Mesenchymal stem cell (in vitro differentiated cells and primary cell): ENCODE measurements at places on chromosomes 13 and 19.

DNA sequence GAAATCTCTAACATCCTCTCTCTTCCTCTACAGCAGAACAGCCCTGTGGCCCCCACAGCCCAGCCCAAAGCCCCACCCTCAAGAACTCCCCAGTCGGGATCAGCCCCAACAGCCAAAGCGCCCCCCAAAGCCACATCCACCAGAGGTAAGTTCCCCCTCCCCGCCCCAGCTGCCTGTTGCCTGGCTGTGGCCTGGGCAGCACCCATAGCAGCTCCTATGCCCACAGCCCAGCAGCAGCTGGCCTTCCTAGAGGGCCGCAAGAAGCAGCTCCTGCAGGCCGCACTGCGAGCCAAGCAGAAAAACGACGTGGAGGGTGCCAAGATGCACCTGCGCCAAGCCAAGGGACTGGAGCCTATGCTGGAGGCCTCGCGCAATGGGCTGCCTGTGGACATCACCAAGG lies 14.5 kb downstream of the CC2D1A start:
- H3K27ac ChIP-seq: no peak overlapping the region
- peaks cover 70% of the 10 kb centered on the region for H3K36me3 ChIP-seq
- H3K27me3 ChIP-seq: no peaks in the 10 kb centered on the region
- no peaks in the 10 kb centered on the region for H3K4me1 ChIP-seq

DNA sequence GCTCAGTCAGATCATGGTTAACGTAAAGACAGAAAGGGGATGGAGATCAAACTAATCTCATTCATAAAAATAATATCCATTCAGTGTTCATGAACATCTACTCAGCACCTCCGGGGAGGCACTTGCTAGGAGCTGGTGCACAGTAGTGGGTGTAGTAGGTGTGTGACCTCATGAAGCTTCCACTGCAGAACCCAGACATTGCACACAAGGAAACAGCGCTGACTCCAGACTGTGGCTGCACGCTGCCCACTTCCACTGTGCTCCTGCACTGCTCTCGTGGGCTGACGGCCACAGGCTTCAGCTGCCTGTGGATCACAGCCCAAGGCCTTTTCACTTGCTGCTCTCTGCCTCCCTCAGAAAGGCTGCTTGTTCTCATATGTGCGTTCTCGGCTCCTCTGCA lies 214.4 kb upstream of the ZNF507 start:
- no peaks in the 10 kb centered on the region for H3K4me1 ChIP-seq
- no peaks in the 10 kb centered on the region for H3K36me3 ChIP-seq
- H3K4me3 ChIP-seq: no peak overlapping the region
- peaks cover 5% of the 10 kb centered on the region for H3K27me3 ChIP-seq

- H3K4me3 ChIP-seq: no peak overlapping the region
- no peak for DNase-seq
- H3K27ac ChIP-seq: no peak overlapping the region
- H3K36me3 ChIP-seq: no peaks in the 10 kb centered on the region
- H3K27me3 ChIP-seq: no peaks in the 10 kb centered on the region
These were observed 711.8 kb downstream of the UQCRFS1 start for GRCh38 chr19:28500982-28501630.

DNA sequence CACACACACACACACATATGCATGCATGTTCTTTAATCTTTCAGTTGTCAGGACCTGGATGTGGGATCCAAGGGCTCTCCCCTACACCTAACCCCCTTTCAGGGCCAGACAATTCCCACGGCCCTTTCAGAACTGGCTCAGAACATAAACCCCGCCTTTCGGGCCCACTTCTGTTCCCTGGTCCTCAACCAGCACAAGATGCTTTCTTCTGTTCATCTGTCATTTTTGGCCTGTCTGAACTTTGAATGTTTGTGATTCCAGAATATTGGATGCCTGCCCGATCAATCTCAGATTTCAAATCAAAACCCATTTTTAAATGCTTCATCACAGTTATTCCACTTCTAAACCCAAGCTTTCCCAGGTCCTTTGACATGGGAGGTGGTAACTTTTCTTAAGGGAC lies 167.3 kb downstream of the USP12 start:
- H3K27ac ChIP-seq: no peak overlapping the region
- H3K4me3 ChIP-seq: no peak overlapping the region
- H3K4me1 ChIP-seq: peaks cover 18% of the 10 kb centered on the region
- no peak for DNase-seq

DNA sequence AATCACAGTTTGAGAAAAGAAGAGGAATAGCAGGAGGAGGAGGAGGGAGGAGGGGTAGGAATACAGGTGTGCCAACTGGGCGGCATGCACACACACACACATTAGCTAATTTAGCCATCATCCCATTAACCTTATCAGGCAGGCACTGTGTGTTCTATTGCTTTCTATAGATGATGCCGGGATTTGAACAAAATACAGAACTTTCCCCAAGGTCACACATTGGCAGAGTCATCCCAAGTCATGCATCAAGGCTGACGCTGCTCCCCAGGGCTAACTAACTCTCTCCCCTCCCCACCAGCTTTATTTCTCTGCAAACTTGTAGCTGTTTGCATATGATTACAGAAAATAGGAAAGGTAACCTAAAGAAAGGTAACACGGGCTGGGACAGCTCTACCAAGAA lies 83.0 kb downstream of the NUFIP1 start:
- H3K27ac ChIP-seq: no peak overlapping the region
- H3K4me3 ChIP-seq: no peak overlapping the region
- no peaks in the 10 kb centered on the region for H3K27me3 ChIP-seq
- H3K4me1 ChIP-seq: peaks cover 5% of the 10 kb centered on the region
- DNase-seq: no peak
- H3K36me3 ChIP-seq: no peaks in the 10 kb centered on the region

DNA sequence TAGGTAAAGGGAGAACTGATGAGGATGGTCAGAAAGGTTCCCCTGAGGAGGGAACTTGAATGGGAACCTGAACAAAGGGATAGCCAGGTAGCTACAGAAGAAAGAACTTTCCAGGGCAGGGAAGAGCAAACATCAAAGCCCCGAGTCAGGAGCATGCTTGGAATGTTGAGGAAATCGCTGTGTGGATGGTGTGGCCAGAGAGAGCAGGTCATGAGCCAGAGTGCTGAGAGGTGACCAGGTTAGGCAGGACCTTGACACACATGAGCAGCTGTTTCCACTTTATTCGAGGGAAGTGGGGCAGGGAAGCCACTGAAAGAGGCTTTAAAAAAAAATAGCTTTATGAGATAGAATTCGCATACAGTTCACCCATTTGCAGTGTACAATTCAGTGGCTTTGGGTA lies 4.4 kb downstream of the RAB8A start:
- no peak for DNase-seq
- H3K27me3 ChIP-seq: no peaks in the 10 kb centered on the region
- H3K36me3 ChIP-seq: peaks cover 44% of the 10 kb centered on the region

DNA sequence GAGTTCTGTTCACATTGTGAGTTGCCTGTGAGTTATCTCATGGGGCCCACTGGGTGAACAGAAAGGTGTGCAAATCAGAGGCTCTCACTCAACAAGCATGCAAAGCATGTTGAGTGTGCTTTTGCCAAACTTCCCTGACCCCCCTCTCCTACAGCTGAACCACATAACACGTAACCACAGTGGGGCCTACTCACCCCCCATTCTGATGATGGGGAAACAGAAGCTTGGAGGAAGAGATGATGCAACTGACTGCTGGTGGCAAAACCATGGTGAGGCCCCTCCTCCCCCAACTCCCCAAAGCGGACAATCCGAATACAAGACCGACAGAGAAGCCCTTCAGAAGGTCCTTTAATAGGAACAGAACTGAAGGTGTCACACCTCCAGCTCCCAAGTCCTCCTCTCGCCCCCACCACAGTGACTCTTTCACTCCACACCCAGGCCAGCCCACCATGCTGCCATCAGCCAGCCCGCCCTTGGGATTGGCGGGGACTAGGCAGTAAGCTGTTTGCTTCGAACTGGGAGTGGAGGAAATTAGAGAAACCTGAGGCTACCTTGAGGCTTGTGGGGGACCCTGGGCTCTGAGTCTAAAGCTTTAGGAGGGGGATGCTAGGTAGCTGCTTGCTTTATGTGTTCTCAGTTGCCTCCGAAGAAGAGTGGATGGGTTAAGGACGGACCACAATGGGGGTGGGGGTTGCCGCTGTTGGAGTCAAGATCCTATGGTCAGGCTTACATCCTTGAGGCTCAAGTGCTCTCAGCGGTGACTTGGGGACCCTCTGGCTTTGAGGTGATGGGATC lies 3.8 kb downstream of the ZNF784 start:
- peaks cover 27% of the 10 kb centered on the region for H3K36me3 ChIP-seq
- peaks cover 10% of the 10 kb centered on the region for H3K4me1 ChIP-seq
- H3K27me3 ChIP-seq: no peaks in the 10 kb centered on the region
- no peak overlapping the region for H3K4me3 ChIP-seq

DNA sequence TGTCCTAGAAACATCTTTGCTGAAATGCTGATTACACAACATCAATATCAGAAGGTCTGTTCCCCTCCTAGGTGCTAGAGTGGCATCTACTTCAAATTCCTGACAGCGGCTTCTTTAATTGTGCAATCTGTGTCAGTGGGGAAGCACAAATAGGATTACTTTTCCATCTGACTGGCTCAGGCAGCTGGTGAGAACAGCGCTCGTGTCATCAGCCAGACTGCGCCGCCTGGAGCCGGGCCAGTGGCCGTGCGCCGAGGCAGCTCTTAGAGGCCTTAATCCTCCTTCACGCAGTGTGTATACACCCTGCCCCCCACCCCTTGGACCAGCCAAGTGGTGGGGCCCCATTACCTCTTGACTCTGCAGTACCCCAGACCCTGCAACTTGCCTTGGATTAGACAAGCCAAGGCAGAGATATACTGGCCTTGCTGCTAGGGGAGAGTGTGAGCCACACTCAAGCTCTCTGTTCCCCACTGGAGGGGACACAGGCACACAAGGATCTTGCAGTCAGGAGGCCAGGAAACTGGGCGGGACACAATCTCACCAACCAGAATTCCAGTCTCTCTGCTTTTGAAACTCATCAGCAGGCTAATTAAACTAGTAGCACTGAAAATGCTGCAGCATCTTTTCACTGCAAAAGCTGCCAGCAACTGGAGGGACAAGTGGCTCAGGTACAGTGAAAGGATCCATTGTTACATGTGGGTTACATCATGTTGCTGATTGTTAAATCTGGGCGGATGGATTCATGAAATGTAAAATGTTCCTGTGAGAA lies 48.9 kb upstream of the EPHX3 start:
- no peak overlapping the region for H3K4me3 ChIP-seq
- peaks cover 12% of the 10 kb centered on the region for H3K36me3 ChIP-seq
- H3K27me3 ChIP-seq: no peaks in the 10 kb centered on the region
- DNase-seq: peak; percentile 88

DNA sequence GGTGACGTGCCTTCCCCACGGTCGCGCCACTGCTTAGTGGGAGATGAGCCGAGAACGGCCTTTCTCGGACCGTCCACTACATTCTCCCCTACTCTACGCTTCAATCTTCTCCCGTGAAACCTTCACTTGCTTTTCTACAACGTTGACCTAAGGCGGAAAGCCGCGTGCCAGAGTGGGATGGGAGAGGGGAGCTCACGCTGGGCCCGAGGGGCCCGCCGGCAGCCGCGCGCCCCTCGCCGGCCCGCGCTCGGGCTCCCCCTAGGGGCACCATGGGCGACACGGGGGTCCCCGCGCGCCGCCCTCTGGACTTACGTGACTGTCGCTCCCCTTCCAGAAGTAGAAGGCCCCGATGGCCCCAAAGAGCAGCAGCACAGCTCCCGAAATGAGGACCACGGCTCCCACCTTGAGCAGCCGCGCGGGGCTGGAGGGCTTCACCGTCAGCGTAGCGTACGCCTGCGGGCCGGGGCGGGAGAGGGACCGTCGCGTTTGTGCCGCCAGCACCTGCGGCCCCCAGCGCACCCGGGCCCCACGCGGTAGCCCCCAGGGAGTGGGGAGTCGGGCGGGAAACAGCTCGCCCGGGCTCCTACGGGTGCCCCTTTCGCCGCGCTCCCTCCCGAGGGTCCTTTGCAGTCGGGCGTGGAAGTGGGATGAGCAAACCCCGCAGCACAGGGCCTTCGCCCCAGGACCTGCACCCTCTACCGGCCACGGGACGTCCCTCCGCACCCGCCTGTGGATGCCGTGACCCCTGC lies 727 bp downstream of the CNMD start:
- H3K36me3 ChIP-seq: no peaks in the 10 kb centered on the region
- DNase-seq: peak; percentile 10
- H3K27me3 ChIP-seq: peaks cover 47% of the 10 kb centered on the region

GRCh38 chr13:44106266-44107152 lies 226.8 kb downstream of the LACC1 start:
- no peaks in the 10 kb centered on the region for H3K36me3 ChIP-seq
- no peak for DNase-seq
- no peak overlapping the region for H3K27ac ChIP-seq

- peaks cover 13% of the 10 kb centered on the region for H3K4me1 ChIP-seq
- peak; percentile 71 for DNase-seq
These were observed 75.6 kb upstream of the KL start for GRCh38 chr13:32940601-32941000.

DNA sequence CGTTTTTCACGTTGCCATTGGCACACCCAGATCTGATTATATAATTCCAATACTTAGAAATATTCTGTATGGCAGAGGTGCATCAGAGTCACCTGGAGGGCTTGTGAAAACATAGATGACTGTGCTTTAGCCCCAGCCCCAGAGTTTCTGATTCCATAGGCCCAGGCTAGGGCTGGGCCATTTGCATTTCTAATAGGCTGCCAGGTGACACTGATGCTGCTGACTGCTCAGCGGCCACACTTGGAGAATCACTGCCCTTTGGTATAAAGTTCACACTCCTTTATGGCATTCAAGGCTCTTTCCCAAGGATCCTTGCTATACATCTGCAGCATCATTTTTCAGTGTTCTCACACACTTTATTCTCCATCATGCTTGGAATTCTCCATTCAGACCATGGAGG lies 137.1 kb downstream of the AKAP11 start:
- no peaks in the 10 kb centered on the region for H3K36me3 ChIP-seq
- H3K4me3 ChIP-seq: no peak overlapping the region
- H3K27me3 ChIP-seq: no peaks in the 10 kb centered on the region
- peaks cover 5% of the 10 kb centered on the region for H3K4me1 ChIP-seq
- no peak for DNase-seq

DNA sequence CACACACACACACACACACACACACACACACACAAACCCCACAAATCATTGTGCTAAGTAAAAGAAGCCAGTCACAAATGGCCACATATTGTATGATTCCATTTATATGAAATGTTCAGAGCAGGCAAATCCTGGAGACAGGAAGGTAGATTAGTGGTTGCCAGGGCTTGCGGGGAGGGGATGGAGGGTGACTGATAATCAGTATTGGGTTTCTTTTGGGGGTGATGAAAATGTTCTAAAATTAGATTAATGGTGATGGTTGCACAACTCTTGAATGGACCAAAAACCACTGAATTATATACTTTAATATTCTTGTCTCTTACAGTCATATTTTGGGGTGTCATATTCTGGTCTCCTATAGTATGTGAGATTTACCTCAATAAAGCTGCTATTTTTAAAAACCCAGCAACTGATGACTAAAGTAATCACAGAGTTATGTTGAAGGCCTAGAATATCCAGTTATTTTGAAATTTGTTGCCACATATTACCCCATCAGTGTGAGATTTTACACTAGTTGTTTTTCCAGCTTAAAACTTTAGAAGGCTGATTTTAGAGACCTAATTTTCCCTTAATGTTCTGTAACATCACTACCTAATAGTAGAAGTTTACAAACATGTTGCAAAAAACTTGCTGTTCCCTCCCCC lies 20.3 kb downstream of the FLT1 start:
- H3K4me3 ChIP-seq: no peak overlapping the region
- DNase-seq: peak; percentile 43
- no peaks in the 10 kb centered on the region for H3K4me1 ChIP-seq
- H3K36me3 ChIP-seq: no peaks in the 10 kb centered on the region

- no peak overlapping the region for H3K27ac ChIP-seq
- no peak overlapping the region for H3K4me3 ChIP-seq
- H3K36me3 ChIP-seq: no peaks in the 10 kb centered on the region
- H3K27me3 ChIP-seq: no peaks in the 10 kb centered on the region
- H3K4me1 ChIP-seq: peaks cover 11% of the 10 kb centered on the region
These were observed 4.6 kb downstream of the FBXL3 start for GRCh38 chr13:77022341-77022740.
